ENCODE measurements at places on chromosomes 6 and 20.

- DNase-seq, result no peak
Measured at GRCh38 chr20:37669062-37669772, 24.6 kb upstream of the CTNNBL1 start.

DNA sequence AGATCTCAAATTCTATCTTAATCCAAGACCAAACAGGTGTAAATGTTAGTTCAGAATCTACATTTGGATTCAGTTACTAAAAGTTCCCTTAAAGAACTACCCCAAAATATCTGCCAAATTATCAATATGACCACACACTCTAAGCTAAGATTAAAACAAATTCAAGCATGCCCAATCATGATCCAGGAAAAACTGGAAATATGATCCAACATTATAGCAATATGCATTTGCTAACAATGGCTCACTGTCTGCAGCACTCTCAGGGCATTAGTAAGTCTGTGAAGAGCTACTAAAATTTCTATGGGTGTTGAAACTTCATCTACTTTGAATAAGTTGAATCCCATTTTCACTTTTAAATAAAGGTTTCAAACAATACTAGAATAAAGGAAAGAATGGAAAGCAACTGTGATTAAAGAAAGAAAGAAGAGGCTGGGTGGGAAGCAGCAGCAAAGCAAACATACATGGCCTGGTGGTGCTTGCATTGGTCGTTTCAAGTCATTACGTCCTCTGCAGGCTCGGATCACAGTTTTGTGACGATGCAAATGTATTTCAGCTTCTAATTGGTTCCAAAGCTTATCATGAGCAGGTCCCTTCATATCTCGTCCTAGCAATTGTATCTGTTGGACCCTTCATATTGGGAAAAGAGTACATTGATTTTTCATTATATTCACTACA is 29.2 kb downstream of the GOPC start:
- no peak for DNase-seq

DNA sequence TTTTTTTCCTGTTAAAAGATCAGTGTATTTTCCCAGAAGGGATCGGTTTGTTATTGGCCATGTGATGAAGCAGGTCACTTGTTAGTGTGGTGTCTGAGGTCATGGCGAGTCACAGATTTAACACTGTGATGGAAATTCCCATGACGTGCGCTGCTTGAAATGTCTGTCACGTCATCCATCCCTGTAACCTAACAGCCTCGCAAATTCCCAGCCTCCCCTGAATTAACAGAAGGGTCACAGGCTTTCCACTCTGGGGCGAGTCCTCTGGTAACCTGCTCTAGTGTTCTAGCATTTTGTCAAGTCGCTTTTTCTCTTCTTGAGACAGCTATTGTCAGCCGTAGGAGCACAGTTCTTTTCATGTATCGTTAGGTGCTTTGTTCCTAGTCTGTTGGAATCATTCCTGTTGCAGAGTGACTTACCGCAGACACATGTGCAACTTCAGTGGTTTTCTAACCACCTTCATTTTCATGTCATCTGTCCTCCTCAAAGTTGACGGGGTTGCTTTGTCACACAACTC is 137.2 kb downstream of the MAP3K4 start:
- no peak for DNase-seq

DNA sequence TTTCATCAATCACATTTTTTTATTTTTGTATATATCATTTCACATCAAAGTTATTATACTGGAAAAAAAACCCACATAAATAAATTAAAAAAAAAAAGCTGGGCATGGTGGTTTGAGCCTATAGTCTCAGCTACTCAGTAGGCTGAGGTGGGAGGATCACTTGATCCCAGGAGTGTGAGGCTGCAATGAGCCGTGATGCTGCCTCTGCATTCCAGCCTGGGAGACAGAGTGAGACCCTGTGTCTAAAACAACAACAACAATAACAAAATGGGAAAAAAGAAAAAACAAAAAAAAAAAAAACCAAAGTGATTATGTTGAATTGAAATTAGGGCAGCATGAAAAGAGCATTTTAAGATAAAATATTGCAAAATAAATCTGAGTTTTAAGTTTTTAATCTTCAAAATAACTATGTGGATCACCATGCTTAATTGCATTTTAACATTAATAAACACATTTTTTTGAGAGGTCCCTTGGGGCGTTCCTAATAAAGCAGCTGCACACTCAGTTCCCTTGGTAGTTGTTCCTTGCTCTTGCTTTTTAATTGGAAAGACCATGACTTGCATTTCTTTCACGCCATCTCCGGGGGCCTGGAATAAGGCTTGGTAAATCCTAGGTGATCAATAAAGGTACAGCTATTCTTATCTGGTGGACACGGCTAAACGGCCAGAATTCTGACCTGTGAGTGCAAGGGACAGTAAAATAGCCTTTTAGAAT is 15.1 kb downstream of the NOX3 start:
- no peak for DNase-seq

- no peak for DNase-seq
Measured at GRCh38 chr6:98514796-98515195, 319.6 kb upstream of the POU3F2 start.

DNA sequence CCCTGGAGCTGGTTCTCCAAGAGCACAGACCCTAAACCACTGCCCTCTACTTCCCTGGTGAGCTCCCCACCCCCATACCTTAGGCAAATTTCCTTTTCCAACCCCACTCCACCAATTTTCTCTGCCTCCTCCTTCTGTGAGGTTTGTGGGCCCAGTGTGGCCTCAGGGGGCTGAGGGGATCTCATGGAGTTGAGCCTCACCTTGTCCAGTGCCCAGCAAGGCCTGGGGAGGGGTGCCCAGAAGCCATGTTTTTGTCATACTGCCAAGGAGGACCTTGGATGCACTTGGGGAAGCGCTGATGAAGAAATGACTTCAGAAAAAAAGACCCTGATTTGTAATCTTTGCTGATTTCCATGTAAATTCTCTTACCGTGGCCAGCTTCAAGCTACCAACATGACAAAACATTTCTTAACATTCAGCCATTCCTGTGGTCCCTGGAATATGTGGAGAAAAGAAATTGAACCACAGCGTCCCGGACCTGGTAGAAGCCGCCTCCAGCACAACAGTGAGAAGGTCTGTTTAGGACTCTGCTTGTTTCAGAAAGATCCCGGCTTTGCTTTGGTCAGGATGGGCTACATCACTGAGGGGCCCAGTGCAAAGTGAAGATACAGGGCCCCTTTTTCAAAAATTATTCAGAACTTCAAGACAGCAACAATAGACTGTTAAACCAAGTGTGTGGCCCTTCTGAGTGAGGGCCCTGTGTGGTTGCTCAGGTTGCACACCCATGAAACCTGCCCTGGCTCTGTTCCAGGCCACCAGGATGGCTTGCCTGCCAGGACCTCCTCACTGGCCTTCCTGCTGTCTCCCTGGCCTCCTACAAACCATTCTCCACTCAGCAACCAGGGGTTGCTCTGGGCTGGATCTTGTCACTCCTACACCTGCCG is 52.5 kb downstream of the CHMP4B start:
- DNase-seq, result no peak

DNA sequence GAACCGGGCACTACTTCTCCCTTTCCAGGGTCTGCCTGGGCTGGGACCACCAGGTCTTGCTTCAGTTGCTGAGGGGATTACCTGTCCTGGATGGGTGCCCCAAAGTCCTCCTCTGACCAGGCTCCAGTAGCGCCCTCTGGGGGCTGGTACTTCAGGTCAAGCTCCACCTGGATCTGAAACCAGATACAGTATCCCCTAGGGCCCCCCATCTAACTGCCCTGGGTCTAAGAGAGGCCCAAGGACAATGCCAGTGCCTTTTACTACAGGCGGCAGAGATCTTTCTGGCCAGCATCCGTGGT is 11.2 kb upstream of the SPAG4 start:
- DNase-seq, result no peak

- no peak for DNase-seq
Measured at GRCh38 chr6:2562721-2563451, 187.8 kb downstream of the MYLK4 start.

- no peak for DNase-seq
Measured at GRCh38 chr20:19176470-19177052, 35.9 kb upstream of the SLC24A3 start.

DNA sequence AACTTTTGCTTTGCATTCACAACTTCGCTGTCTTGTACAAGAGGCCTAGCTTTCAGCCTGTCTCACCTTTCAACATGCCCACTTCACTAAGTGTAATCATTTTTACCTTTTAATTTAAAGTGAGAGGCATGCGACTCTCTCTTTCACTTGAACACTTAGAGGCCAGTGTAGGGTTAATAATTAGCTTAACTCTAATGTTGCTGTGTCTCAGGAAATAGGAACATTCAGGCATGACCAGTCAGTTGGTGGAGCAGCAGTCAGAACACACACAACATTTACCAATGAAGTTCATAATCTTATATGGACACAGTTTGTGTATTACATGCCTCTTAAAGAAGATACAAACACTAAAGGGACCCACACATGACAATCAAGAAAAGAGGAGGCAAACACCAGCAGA is 47.6 kb downstream of the HTR1B start:
- no peak for DNase-seq

DNA sequence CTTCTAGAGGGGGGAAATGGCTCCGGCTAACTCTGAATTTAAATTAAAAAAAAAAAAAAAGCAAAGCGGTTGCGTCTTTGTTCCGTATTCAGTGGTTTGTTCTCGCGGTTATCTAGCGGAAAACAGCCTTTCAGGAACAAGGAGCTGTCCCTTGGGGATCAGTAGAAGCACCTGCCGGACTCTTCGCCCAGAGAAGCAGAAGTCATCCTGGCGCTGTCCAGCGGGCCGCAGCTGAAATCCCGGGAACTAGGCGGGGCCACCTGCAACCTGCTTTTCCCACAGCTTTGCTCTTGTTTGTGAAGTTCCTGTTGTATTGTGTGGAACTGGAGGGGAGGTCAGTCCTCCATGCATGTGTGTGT is 43.9 kb upstream of the GJE1 start:
- DNase-seq, result no peak

GRCh38 chr6:38973178-38974057 is 75.2 kb upstream of the GLP1R start:
- no peak for DNase-seq

- no peak for DNase-seq
Measured at GRCh38 chr20:13928901-13929300, 61.5 kb downstream of the SEL1L2 start.

- no peak for DNase-seq
Measured at GRCh38 chr6:31004794-31005193, 5.5 kb upstream of the MUC22 start.

GRCh38 chr6:116764961-116765841 is at the start of gene FAM162B:
Gene FAM162B (minus strand): TSS chr6:116765719. CDS start chr6:116765576, 143 bp downstream.
- DNase-seq, result no peak

- DNase-seq, result no peak
Measured at GRCh38 chr6:81985191-81985590, 232.7 kb upstream of the TENT5A start.

- DNase-seq, result no peak
Measured at GRCh38 chr6:109580519-109580918, 97.5 kb upstream of the ZBTB24 start.

GRCh38 chr6:66638099-66638498 is 931.1 kb upstream of the EYS start:
- no peak for DNase-seq

DNA sequence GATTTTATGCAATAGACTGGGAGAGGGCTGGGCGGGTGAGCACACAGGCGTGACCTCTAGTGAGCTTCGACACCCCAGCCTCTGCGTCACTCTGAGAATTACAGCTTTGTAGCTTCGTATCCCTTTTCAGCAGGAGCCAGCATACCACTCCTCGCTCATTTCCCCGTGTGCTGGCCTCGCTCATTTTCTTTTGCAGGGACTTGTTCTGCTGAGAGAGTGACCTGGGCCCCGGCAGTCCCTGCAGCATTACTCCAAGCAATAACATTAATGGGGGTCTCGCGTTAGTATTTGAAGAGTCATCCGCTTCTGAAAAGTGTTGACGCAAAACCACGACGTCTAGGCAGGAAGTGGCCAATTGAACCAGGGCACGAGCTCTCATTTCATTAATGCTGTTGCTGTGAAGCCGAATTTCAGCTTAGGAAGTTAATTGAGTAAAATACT is 193.7 kb downstream of the QKI start:
- DNase-seq, result no peak

GRCh38 chr6:52376763-52377162 is 14.8 kb downstream of the PAQR8 start:
- no peak for DNase-seq

GRCh38 chr6:79430913-79431536 is 106.2 kb downstream of the LCA5 start:
- DNase-seq, result no peak

- DNase-seq, result no peak
Measured at GRCh38 chr20:6665621-6666355, 101.7 kb upstream of the BMP2 start.

DNA sequence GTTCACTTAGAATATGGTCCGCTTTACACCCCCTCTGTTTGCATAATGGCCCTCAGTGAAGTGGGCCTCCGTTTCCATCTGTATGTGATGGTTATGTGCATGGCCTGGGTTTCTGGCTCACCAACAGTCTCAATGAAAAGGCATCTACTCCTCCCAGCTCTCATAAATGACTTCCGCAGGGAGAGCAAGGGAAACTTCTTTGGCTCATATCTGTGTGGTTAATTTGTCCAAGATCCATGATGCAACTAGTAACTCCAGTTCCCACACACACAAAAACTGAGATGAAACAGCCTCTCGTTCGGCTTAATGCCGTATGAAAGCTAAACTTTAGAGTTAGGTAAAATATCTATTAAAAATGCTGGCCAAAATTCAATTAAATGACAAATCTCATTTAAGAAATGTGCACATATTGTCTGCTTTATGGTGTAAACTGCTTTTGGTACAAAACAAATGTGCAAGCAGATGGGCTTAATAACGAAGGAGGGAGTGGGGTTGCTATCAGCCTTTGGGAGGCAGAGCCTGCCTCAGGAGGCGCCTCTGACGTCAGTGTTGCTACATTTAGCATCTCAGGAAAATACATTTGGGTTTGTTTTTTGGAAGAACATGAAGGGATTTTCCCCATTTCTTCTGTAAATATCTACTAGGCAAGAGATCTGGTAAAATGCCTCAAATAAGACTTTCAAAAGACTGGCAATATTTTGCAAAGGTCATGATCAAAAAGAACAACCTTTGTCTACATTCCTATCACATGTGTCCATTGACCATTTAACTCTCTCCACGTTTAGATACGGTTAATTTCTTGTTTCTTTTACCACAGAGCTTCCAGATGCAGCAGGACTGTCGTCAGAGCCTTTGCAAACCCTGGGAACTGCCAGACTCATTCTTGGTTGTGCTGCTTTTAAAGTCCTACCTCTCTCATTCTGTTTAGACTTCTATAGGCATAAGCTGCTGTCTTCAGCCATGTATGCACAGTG is 96.8 kb downstream of the ARMC2 start:
- DNase-seq, result no peak

- DNase-seq, result no peak
Measured at GRCh38 chr20:17357238-17357637, 130.4 kb downstream of the PCSK2 start.

DNA sequence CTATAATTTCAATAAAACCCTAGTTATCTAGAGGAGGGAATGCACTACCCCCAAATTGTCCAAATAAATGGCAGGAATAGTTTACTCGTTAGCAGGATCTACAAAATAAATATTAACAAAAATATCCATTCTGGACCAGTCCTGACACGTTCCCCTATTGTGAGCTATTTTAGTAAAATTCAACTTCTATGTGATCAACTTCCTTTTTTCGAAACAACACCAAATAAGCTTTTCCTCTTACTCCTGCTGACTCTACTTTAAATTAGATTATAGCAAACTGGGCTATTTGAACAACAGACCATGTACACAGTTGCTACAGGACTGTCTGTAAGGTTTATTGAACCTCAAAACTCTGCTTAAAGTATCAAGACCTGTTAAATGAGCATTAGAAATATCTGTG is 154.3 kb downstream of the IPCEF1 start:
- DNase-seq, result no peak

GRCh38 chr6:14089224-14089623 is 28.3 kb upstream of the CD83 start:
- DNase-seq, result no peak

- DNase-seq, result no peak
Measured at GRCh38 chr6:88266126-88266525, 100.0 kb upstream of the CNR1 start.

Measured in T follicular helper cell (primary cell).